ENCODE measurements at places on chromosomes 5 and 9. TPM values are rescaled to one million over a fixed set of nuclear protein-coding genes. Genes with fewer than 3 reads are reported as not detected.

DNA sequence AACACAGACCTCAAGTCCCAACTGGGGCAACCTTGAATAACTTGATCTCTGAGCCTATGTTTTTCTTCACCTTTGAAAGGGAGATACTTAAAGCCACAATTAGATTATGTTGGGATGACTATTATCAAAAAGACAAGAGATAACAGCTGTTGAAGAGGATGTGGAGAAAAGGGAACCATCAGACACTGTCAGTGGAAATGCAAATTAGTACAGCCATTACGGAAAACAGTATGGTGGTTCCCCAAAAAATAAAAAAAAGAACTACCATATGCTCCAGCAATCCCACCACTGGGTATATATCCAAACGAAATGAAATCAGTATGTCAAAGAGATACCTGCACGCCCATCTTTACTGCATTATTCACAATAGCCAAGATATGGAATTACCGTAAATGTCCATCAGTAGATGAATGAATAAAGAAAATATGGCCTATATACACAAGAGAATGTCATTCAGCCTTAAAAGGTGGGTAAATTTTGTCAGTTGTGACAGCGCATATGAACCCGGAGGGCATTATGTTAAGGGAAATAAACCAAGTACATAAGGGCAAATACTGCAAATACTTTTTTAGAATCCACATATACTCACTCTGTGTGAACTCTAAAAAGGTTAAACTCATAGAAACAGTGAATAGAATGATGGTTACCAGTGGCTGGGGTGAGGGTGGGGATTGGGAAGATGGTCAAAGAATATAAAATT, 12.7 kb downstream of the FAT2 start:
- no peak for DNase-seq

DNA sequence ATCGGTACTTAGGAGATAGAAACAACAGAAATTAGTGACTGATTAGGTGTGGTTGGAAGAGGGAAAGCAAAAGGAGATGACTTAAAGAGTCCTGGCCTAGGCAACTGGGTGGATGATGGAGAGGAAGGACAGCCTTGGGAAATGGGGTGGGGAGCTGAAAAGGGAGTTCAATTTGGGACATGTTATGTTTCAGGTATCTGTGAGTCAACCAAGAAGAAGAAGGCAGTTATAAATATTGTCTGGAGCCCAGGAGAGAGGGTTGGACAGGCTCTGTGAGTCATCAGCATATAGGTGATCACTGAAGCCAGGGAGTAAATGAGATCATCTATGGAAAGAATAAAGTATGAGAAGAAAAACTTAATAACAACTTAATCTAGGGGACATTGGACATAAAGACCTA, 357.7 kb downstream of the NPR3 start:
- peak; percentile 14 for DNase-seq

DNA sequence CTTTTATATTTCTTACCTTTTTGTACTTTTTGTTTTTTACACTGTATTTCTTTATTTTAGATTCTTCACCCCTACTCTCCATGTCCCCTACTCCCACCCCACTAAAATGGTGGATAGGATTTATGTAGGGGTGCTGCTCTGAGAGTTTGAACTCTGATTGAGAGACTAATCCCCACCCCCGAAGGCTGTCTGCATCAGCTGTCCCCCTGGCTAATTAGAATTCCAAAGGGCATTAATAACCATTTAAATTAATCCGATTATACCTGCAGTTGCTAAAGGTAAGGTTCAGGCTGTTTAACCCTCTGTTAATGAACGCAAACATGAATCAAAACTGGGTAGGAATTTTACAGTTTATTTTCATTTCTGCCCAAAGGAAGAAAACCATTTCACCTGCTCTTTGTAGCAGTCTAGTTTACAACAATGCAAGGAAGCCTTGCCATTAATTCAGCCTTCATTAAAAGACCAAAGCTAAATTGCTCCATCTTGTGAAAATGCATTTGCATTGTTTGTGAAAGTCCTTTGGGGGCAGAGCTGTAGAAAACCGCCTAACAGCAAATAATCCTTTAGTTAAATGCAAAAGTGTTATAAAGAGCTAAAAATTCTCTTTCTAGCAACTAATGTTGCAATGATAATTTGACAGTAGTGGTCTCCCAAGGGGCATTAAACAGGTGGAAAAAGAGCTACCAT, 71.2 kb downstream of the ZCCHC7 start:
- DNase-seq: no peak

- DNase-seq: no peak
Observed at GRCh38 chr5:116785106-116785505, 210.5 kb upstream of the SEMA6A start.

DNA sequence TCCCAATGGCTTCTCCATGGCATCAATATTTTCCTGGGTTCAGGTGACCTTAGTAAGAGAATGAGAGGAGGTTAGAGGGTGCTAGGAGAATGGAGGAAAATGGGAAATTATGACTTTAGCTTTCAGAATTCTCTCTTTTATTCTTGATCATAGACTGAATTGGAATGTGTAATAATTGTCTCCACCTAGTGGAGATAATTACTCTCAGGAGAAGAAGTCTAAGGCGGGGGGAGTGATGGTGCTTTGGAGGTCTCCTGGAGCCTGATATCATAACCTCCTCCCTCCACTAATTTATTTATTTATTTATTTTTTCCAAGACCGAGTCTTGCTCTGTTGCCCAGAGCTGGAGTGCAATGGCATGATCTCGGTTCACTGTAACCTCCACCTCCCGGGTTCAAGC, 221.3 kb downstream of the GRIA1 start:
- no peak for DNase-seq

Gene TMC1
- total RNA-seq: not detected

Gene GHR
- 1.1 TPM for total RNA-seq

Measured in A172 (cell line).